Lung (tissue), 17 donors: ENCODE measurements at places on chromosomes 5 and 9.

DNA sequence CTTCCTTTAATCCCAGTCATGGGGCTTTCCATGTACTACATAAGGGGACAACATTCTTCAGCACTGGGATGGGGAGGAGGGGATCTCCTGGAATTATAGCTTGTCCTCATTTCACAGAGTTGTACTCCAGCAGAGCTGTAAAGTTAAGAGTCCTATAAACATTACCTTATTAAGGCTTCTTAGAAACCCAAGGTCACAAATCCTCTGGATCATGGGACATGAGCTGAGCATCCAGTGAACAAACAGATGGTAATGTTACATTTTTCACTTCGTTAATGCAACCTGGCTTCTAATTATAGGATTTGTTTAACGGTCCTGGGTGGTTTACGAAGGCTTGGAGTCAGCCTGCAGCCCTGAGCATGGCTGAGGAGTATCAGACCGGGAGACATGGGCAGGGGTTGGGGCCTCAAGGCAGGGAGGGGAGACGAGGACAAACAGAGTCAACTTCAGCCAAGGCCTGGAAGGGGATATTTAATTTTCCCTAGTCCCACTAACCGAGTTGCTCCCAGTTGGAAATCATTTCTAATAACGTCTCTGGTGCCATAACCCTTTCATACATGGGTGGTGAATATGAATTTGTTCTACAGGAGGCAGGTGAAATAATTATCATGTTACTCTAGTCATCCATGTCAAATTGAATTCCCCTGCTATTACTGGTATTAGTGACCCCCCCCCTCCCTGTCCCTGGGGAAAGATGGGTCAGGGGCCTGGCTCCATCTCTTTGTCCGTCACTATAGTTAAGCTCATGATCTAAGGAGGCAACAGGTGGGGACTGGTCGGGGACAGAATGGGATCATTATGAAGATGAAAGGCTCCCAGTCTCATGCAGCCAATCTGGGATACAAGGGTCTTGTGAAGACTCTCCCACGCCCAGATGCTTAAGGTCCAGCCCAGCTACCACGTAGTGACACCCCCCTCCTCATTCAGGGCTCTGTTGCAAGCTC is 10.7 kb upstream of the IL17B start:
- H3K36me3 ChIP-seq: no peaks in the 10 kb centered on the region
- no peak overlapping the region for H3K4me3 ChIP-seq
- DNase-seq: no peak
- peaks cover 46% of the 10 kb centered on the region for H3K4me1 ChIP-seq
- no peaks in the 10 kb centered on the region for H3K27me3 ChIP-seq
- H3K27ac ChIP-seq: peak overlapping the region; percentile 28

DNA sequence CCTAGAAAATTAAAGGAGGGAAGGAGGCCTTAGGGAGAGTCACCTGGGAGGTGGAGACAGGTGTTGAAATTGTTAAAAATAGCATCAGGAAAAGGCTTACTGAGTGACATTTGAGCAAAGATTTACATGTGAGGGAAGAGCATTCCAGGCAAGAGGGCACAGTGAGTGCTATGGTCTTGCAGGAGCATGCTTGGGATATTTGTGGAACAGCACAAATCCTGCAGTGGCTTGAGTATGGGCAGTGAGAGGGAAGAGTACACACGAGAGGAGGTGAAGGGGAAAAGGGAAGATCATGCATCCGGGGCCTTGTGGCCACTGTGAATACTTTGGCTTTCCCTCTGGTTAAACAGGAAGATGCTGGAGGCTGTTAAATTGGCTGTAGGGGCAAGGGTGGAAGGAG is 36.6 kb downstream of the ACER2 start:
- peaks cover 2% of the 10 kb centered on the region for H3K4me1 ChIP-seq
- no peak overlapping the region for H3K27ac ChIP-seq
- H3K4me3 ChIP-seq: no peak overlapping the region
- DNase-seq: no peak

DNA sequence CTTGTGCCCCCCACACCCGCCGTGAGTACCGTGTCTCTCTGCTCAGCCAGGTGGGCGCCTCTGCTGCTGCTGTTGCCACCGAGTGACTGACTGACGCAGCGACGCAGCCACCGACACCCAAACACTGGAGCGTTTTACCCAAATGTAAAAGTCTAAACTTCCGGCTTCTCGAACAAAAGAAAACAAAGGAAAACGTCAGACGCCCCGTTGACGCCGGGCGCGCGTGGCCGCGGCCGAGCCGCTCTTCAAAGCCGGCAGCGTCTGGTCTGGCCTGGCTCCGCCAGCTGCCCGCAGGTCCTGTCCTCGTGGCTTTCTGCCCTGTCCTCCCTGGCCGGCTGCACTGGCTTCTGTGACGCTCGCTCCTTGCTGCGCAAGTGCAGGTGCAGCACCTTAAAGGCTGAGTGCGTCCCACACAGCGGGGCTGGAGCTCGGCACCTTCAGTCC is 41.4 kb upstream of the CLPTM1L start:
- H3K4me1 ChIP-seq: peaks cover 13% of the 10 kb centered on the region
- peak overlapping the region; percentile 66 for H3K4me3 ChIP-seq
- no peaks in the 10 kb centered on the region for H3K36me3 ChIP-seq
- DNase-seq: peak; percentile 64
- no peaks in the 10 kb centered on the region for H3K27me3 ChIP-seq

DNA sequence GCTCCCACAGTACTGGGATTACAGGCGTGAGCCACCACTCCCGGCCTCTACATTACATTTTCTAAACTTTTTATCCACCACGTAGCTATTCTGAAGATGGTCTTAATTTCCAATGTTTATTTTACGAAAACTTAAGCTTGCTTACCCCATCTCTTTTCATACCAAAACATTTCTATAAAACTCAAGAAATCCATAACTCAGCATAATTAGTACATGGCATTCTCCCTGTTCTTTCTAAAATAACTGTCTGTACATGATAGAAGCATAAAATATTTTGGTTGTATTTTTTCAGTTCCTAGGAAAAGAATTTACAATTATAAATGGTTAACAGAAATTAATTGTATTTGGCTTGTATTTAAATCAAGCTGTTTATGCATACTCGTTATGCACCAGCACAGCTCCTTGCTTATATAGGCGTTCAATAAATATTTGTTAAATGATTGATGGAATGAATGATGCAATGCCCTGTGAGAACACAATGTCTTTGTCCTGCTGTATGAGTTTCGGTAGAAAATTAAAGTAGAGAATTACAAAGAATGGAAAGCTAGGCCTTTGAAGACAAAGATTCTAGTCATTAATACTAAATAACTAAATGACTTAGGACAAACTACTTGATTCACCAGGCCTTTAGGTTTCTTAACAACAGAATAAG is 384.2 kb downstream of the EFNA5 start:
- H3K4me3 ChIP-seq: no peak overlapping the region
- H3K36me3 ChIP-seq: no peaks in the 10 kb centered on the region
- H3K4me1 ChIP-seq: no peaks in the 10 kb centered on the region
- H3K27me3 ChIP-seq: no peaks in the 10 kb centered on the region
- no peak for DNase-seq

GRCh38 chr5:105506692-105507277 is 1944.2 kb upstream of the NUDT12 start:
- H3K36me3 ChIP-seq: no peaks in the 10 kb centered on the region
- DNase-seq: no peak
- H3K27me3 ChIP-seq: no peaks in the 10 kb centered on the region
- no peak overlapping the region for H3K27ac ChIP-seq
- H3K4me3 ChIP-seq: no peak overlapping the region

DNA sequence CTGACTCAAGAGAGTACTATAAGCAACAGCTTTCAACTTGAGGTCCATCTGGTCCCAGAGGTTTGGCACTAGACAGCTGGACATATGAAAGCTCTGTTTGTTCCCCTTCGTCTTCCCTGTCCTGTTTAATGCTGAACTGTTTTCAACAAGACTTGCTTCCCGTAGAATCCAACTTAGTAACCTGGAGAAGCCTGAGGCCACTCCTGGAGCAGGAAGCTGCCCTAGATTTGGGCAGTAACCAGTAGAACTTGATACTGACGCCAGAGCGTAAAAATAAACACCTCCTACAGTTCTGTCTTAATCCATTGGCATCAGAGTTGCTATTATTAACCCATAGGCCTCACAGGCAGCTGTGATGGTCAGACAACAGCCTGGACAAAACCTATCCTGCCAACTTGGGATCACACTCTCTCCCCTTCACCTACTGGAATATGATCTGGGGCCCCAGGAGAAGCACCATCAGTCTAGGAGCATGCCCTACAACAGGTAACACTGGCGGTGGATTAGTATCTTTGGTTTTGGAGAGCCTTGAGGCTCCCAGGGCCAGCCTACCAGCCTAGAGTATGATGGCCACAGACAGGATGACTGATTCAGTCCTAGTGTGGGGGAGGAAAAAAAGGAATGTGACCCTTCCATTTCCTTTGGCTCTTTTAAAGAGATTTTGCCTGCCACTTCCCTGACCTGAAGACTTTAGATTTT is 29.2 kb downstream of the RUSC2 start:
- peak overlapping the region; percentile 94 for H3K27ac ChIP-seq
- H3K4me3 ChIP-seq: no peak overlapping the region
- no peak for DNase-seq
- no peaks in the 10 kb centered on the region for H3K36me3 ChIP-seq
- no peaks in the 10 kb centered on the region for H3K27me3 ChIP-seq

DNA sequence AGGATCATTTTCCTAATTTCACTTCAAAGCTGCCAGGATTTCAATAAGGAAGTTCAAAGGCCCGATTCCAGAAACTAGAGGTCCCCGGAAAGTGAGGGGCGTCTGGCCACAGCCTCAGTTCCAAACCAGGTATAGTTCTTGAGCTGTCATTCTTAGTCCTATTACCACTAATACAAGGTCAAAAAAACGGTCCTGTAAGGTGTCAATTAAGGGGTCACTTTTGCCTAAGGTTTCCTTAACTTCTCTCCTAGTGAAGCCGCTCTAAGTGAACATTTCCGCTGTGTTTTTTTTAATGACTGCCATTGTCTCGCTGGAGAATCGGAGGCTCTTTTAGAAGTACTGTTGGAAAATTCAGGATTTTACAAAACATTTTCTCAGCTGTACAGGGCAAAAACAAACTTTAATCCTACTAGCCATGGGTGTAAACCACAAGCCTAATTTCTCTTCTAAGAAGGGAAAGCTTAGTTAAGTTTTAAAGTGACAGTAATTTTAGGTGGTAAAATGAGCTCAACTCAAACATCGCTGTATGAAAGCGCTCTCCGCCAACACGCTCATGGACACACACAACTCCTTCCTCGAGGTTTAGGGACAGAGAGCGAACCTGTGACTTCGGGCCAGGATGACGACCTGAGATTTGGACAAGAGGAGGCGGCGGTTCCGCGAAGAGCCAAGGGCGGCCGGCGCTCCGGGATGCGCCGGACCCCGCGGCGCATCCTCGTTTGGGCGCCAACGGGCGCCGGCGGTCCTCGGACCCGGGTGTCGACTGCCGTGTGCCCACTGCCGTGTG is 76.7 kb upstream of the IFNE start:
- peaks cover 10% of the 10 kb centered on the region for H3K4me1 ChIP-seq
- peak; percentile 14 for DNase-seq
- H3K36me3 ChIP-seq: no peaks in the 10 kb centered on the region
- H3K27me3 ChIP-seq: peaks cover 57% of the 10 kb centered on the region
- H3K4me3 ChIP-seq: peak overlapping the region; percentile 50

GRCh38 chr5:112642885-112643284 is 94.8 kb upstream of the APC start:
- H3K27ac ChIP-seq: no peak overlapping the region
- H3K4me3 ChIP-seq: no peak overlapping the region
- H3K4me1 ChIP-seq: peaks cover 2% of the 10 kb centered on the region
- H3K27me3 ChIP-seq: no peaks in the 10 kb centered on the region

DNA sequence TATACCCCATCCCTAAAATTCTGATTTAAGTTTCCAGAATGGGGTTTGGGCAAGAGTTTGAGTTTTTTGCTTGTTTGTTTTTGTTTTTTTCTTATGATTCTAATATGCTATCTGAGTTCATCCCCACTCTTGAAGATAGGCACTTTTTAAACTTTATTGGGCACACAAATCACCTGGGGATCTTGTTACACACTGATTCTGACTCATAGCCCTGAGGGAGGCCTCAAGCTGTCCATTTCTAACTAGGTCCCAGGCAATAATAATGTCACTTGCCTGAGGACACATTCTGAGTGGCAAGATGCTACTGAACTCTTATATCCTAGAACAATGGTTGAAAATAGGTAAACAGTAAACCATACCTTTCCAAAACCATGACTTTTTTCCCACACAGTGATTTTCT is 22.8 kb upstream of the ABLIM3 start:
- no peak overlapping the region for H3K4me3 ChIP-seq
- no peak for DNase-seq

- H3K4me1 ChIP-seq: peaks cover 21% of the 10 kb centered on the region
- no peaks in the 10 kb centered on the region for H3K27me3 ChIP-seq
- no peak overlapping the region for H3K4me3 ChIP-seq
Observed at GRCh38 chr5:170519549-170519948, 15.7 kb downstream of the KCNIP1 start.

DNA sequence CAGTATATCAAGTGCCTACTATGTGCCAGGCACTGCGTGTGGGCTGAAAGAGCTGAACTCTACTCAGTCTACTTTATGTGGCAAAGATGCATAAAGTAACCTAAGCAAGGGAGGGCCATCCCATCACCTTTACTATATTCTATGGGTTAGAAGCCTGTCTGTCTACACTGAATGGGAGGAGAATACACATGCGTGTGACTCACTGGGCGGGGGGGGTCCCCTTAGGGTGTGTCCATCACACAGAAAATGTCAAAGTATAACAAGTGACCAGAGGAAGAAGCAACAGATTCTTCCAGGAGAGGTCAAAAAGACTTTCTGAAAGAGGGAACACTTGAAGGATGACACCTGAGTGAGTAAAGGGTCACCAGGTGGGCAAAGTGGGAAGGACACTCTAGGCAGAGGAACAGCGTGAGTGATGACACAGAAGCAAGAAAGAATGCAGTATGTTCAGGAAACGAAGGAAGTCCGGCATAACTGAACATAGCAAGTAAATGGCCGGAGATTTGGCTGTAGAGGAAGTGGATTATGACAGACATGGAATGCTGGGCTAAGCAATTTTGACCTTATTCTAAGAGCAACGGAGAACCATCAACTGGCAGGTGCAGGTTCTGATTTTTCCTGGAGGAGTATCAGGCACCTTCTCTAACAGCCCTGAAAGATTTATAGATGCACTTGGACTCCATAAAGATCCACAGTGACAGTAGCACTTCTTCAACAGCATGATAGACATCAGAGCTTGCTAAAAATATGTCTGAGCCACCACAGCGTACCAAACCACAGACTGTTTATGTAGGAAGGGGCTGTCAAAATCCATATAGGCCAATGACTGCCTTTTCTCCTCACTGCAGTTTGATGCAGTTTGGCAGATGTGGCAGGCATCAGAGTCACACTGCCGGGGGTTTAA is 8.0 kb upstream of the WHRN start:
- no peak overlapping the region for H3K27ac ChIP-seq
- no peak overlapping the region for H3K4me3 ChIP-seq
- no peaks in the 10 kb centered on the region for H3K4me1 ChIP-seq

DNA sequence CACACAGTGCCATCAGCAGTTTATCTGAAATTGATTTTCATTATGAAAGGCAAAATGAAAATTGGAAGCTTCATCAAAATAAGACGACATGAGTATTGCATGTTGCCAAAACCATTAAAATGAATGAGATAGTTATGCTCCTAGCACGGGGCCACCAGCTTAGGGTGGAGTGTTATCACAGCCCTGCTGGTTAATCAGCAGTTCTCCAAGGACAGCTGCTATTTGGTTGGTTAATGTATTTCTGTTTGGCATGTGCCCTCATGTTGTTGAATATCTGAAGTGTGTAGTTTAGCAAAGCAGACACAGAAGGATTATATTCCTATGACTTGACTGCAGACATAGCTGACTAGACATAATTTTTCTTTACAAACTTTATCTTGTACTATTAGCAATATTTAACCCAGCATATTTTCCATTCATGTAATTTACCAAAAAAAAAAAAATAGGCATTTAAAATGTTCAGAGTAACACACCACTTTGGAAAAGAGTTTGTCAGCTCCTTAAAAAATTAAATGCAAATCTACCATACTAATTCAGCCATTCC is 98.6 kb upstream of the PIK3R1 start:
- H3K27ac ChIP-seq: no peak overlapping the region
- no peaks in the 10 kb centered on the region for H3K4me1 ChIP-seq
- no peak overlapping the region for H3K4me3 ChIP-seq
- DNase-seq: peak; percentile 7
- no peaks in the 10 kb centered on the region for H3K27me3 ChIP-seq
